Stimulated activated CD8-positive, alpha-beta memory T cell treated with anti-CD3 and anti-CD28 coated beads, Interleukin-2, amount 100 ng/mL, for 1 hour (primary cell): ENCODE measurements at places on chromosomes 6 and 20.

GRCh38 chr20:56212091-56212490, 36.4 kb upstream of the MC3R start:
- no peak for DNase-seq

GRCh38 chr6:144353871-144354314, 68.8 kb downstream of the UTRN start:
- no peak for DNase-seq

- no peak for DNase-seq
Observed at GRCh38 chr20:25205277-25206062, 10.0 kb downstream of the ENTPD6 start.

DNA sequence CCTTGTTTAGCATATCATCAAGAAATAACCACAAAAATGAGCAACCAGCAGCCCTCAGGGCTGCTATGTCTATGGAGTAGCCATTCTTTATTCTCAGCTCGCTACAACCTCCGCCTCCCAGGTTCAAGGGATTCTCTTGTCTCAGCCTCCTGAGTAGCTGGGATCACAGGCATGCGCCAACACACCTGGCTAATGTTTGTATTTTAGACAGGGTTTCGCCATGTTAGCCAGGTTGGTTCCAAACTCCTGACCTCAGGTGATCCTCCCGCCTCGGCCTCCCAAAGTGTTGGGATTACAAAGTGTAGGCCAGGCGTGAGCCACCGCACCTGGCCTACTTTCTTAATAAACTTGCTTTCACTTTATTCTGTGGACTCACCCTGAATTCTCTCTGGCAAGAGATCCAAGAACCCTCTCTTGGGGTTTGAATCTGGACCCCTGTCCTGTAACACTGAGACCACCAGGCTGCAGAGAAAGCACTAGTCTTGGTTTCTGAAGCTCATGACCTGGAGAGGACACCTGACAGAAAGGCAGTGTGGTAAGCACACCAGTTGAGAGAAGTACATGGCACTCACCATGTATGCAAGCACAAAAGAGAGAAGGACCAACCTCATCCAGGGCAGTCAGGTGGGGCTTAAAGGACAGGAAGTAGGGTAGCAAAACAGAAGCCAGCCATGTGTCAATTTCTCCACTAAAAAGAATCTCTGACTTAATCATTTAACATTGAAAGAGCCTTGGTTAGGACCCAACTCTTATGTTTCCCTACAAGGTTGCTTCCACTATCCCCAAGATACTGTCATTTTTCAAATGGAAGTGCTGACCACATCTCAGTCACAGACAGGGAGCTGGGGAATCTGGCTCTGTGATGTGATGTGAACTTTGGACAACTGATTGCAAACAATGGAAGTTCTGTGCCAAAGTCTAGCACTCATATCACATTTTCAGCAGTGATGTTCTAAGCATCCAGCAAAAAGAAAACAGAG, 97.4 kb upstream of the DST start:
- no peak for DNase-seq

GRCh38 chr6:105993341-105994117, 92.6 kb upstream of the PRDM1 start:
- DNase-seq: no peak

DNA sequence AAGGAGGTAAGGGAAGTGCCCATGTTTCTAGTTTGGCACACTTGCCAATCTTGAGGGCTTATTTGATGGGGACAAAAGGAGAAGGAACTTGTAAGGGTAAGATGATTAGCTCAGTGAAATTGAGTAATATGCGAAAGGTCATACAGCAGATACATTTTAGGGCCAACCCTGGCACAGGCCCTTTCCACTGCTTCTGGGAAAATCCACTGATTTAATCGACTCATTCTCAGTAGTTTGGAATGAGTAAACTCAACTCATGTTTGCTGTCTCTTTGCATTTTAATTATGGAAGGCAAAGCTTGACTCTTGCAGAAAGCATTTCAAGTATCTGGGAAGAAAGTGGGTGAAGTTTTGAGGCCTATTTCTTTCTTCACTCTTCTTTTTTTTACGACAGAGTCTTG, 20.0 kb downstream of the PHF20 start:
- DNase-seq: no peak

- DNase-seq: no peak
Observed at GRCh38 chr6:36381502-36382389, 5.7 kb downstream of the ETV7 start.

GRCh38 chr6:155517294-155517693, 61.7 kb upstream of the NOX3 start:
- no peak for DNase-seq

DNA sequence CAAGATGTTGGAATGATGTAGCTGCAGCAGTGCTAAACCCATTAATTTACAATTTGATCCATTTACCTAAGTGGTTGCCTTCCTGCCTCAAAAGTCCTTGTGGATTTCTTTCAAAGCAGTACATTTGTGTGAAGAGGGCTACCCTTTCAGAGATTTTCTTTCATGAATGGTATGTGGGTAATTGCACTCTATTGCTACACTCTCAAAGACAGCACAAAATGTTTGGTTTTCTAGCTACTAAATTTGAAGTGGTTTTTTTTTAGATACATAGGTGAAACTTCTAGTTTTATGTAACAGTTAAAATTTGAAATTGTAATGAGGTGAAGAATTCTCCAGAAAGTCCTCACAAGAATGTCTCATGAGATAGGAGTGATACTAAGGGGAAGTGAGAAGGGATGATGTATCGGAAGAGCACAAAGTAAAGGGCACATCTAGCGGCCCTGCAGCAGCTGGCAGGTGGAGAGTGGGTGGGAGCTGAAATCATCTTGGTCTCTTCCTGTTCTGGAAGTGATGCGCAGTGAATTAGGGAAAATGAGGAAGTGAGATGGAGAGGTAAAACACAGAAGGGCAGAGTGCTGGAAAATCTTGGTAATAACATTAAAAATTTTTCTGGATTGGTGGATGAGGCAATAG, 236.8 kb upstream of the MAN1A1 start:
- DNase-seq: no peak

- no peak for DNase-seq
Observed at GRCh38 chr6:93894521-93894920, 475.2 kb upstream of the EPHA7 start.

DNA sequence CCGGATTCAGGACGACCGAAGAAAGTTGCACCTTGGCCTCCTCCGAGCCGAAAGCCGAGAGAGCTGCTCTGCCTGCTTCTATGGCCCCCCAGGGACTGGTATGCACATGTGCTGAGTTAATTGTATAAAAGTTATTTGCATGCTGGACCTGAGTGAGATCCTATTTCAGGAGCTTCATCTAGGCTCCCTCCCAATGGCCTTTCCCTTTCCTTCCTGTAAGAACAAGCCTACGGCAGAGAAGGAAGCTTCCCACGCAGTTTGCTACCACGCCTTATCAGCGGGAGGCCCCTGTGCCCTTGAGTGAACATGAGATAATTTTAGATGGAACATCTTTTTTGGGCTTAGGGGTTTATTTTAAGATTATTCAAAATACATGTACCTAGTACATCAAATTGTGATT, 65.9 kb downstream of the RIN2 start:
- DNase-seq: no peak

DNA sequence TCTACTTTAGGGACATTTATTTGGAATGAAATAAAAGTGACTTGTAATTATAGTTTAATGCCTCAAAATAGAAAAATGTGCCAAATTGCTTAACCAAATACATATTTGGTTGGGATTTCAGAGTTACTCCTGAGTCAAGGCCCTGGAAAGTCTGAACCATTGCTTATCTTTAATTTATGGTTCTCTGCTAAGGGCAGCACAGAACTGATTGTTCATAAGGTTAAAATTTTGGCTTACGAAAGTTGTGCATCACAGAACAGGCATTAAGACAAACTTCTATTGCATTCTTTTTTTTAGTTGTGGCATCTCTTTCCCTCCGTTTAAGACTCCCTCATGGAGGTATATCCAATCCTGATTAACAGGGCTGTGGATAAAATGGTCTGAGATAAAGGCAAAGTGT, 92.2 kb upstream of the TENT5A start:
- no peak for DNase-seq

- no peak for DNase-seq
Observed at GRCh38 chr6:100378576-100378975, 86.1 kb downstream of the SIM1 start.

GRCh38 chr20:56422076-56422823, 10.2 kb downstream of the CASS4 start:
- DNase-seq: no peak

GRCh38 chr20:50193836-50194421, 3.3 kb downstream of the CEBPB start:
- DNase-seq: no peak

- DNase-seq: no peak
Observed at GRCh38 chr6:56649782-56650181, 7.1 kb upstream of the DST start.

GRCh38 chr6:35415065-35415891, 36.9 kb upstream of the FANCE start:
- DNase-seq: no peak

DNA sequence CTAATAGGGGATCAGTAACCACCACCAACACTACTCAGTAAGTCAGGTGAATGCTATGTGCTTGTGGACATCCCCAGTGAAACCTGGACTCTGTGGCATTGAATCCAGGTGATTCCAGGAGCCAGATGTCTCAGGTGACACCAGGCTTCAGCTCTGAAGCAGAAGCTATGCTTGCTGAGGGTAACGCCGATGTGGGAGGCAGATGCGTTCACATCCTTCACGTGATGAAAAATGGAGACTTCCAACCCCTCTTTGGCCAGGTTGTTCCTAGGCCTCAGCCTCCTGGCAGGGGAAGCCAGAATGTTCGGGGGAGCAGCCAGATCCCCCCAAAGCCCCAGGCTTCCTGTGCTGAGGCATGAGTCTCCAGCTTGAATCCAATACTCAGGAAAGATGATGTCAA, 209.8 kb upstream of the PDE10A start:
- DNase-seq: no peak

DNA sequence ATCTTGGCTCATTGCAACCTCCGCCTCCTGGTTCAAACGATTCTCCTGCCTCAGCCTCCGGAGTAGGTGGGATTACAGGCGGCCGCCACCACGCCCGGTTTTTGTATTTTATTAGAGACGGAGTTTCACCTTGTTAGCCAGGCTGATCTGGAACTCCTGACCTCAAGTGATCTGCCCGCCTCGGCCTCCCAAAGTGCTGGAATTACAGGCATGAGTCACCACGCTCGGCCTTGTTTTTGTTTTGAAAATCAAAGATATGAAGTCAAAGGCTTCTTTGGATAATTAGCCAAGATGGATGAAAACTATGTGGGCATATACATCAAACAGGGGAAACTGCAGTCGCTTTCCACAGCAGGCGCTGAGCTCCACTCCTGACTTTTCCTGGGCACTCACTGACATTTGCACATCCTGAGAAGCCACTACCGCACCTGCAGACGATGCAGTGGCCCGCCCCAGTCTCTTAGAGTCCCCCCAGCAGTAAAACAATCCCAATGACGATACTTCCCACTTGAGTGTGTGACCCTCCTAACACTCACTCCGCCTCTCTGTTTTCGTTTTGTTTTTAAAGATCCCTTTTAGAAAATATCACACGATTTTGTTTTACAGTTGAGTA, 44.1 kb downstream of the GJA1 start:
- no peak for DNase-seq
